ENCODE measurements at places on chromosomes 4 and X. TPM values are rescaled to one million over a fixed set of nuclear protein-coding genes. Genes with fewer than 3 reads are reported as not detected.

Gene TTC29
- not detected for total RNA-seq

Gene IRF2
- 26.0 TPM for total RNA-seq

Gene CCSER1
- total RNA-seq, result 0.39 TPM

Gene EMCN
- not detected for total RNA-seq

Gene PRR32
- total RNA-seq, result not detected

Gene DDX53
- not detected for total RNA-seq

Gene PPP4R3C
- not detected for total RNA-seq

Gene HSFX2
- not detected for total RNA-seq
